ENCODE measurements at places on chromosomes 12 and 14.

GRCh38 chr12:24012528-24012927 lies 63.1 kb upstream of the SOX5 start:
- DNase-seq: no peak

DNA sequence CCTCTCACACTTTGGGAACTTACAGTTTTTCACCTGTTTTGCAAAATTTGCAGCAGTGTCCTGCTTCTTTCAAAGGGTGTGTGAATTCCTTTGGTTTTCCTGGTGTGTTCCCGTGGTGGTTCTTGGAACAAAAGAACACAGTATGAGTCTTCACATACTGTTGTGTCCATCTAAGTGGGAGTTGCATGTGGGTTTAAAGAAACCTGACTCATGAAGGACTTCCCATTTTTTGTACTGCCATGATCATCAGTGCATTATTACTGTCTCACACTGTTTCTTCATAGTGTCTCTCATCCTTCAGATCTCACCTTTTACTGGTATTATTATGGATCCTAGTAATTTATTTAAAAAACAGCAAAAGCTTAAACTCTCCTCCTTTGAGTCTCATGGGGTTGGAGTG lies 3.8 kb upstream of the GZMH start:
- DNase-seq: no peak

- DNase-seq: no peak
Observed at GRCh38 chr12:110555577-110556406, 27.3 kb downstream of the PPTC7 start.

GRCh38 chr12:77924703-77925102 lies 94.0 kb downstream of the NAV3 start:
- no peak for DNase-seq

DNA sequence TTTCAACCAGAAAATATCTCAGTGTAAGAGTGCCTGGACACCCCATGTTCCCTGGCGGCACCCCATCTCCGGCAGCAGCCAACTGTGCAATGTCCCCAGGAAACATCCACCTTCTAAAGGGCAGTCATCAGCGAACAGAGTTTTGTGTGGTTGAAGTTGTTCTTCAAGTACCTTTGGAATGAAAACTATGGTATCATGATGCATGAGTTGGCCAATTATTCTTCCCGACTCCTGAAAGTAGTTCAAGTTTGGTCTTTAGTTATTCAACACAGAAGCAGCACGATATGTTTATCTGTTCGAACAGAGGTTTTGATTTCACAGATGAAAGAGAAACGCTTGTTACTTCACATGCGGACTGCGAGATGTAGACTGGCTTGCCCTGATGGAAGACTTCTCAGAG lies 21.1 kb upstream of the TTC7B start:
- DNase-seq: no peak

GRCh38 chr12:6825398-6826124 lies 2.6 kb upstream of the P3H3 start:
- DNase-seq: peak; percentile 91

GRCh38 chr12:104025771-104026170 lies 24.2 kb downstream of the GLT8D2 start:
- DNase-seq: no peak

DNA sequence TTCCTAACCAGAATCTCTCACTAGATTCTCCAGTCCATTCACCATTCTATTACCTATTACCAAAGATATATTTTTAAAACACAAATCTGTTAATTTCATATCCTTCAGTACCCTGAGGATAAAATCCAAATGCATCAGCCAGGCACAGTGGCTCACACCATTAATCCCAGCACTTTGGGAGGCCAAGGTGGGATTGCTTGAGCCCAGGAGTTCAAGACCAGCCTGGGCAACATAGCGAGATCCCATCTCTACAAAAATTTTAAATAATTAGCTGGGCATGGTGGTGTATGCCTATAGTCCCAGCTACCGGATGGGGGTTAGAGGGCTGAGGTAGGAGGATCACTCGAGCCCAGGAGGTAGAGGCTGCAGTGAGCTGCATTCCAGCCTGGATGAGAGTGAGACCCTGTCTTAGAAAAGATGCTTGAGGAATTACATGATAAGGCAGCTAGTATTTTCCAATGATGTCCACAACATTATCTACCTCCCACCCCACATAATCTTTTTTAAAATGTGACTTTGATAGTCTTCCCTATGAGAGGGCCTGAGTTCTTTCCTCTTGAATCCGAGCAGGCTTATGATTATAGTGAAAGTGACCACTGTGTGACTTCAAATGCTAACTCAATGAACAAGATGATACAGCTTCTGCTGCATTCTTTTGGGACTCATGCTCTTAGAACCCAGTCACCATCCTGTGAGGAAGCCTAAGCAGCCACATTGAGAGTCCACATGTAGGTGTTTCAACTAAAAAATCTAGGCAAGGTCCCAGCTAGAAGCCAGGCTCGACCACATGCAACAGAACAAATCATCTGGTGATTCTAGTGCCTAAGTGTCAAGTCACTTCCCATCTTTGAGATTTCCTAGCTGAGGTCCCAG lies 18.0 kb downstream of the HECTD1 start:
- DNase-seq: no peak

DNA sequence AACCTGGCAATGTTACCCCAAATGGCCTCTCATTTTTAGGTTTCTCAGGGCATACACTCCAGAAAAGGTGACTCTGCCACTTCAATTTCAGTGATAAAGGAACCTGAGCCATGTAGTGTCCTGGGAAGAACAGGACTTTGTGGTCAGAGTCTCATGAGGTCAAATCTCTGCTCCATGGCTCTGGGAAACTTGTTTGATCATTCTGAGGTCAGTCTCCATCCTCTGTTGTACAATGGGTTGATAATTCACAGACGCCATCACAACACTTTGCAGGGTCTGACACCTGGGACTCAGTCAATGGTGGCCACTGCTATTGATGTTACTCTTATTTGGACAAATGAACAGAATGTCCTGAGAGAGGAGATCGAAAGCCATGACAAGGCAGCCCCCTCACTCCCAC lies 31.1 kb upstream of the SMOC1 start:
- DNase-seq: no peak

GRCh38 chr12:51947246-51947996 lies 4.1 kb upstream of the ACVR1B start:
- DNase-seq: no peak

GRCh38 chr12:63415357-63415756 lies 252.9 kb downstream of the DPY19L2 start:
- DNase-seq: no peak

GRCh38 chr12:89345830-89346740 lies 6.2 kb downstream of the DUSP6 start:
- peak; percentile 41 for DNase-seq

DNA sequence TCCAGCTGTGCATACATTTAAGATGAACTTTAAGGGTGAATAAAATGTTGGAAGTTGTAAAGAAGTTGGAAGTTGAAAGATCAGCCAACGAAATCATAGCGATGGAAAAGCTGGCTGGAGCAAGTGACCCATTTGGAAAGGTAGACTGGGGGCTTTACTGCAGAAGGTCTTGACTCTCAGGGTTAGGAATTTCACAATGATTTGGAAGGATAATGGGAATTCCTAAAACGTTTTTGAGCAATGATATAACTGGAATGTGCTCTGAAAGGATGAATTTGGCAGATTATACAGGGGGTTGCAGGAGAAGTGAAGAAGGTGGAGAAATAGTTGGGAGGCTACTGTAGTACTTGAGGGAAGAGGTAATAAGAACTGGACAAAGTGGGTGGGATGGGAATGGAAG lies 27.4 kb downstream of the EMP1 start:
- DNase-seq: no peak

DNA sequence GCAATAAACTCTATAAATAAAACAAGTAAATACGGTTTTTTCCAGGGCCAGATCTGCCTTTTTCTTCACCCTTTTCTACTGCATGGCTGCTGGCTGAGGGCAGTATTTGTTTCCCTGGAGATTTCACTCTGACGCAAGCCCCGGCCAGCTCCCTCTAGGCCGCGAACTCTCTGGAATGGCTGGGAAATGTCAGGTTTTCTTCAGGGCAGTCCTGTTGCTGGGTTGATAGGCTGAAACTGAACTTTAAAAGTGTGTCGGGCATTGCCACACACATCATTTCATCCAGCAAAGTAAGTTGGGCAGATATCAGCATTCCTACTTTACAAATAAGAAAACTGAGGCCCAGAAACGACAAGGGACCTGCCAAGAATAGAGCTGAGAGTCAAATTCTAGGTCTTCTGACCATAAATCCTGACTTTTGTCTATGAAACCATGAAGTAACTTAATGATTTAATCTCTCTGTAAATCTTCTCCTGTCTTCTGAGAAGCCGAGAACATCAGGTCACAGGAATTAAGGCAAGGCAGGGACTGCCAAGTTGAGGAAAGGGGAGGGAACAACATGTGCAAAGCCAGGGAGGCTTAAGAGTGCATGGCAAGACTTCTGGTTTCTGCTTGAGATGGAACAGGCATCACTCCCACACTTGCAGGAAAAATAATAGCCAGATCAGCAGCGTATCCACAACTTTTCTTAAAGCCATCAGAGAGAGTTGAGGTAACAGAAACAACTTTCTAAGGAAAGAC lies 205.0 kb upstream of the CCDC196 start:
- DNase-seq: no peak

DNA sequence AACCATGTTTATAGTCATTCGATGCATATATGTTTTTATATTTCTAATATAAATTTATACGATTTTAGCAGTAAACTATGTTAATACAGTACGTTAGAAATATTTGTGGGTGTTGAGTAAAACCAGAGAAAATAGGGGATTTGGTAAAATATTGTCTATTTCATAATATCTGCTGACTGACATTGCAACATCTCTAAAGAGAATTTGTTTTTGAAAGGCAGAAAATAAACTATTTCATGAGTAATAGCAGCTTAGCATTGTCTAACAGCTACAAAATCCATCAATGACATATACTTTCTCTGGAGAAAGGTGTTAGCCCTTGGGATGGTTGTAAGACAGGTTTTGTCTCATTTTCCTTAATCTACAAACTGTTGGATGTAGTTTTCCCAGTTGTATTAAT lies 144.9 kb downstream of the PDE3A start:
- DNase-seq: no peak

- DNase-seq: no peak
Observed at GRCh38 chr12:32693036-32693435, 13.9 kb downstream of the DNM1L start.

DNA sequence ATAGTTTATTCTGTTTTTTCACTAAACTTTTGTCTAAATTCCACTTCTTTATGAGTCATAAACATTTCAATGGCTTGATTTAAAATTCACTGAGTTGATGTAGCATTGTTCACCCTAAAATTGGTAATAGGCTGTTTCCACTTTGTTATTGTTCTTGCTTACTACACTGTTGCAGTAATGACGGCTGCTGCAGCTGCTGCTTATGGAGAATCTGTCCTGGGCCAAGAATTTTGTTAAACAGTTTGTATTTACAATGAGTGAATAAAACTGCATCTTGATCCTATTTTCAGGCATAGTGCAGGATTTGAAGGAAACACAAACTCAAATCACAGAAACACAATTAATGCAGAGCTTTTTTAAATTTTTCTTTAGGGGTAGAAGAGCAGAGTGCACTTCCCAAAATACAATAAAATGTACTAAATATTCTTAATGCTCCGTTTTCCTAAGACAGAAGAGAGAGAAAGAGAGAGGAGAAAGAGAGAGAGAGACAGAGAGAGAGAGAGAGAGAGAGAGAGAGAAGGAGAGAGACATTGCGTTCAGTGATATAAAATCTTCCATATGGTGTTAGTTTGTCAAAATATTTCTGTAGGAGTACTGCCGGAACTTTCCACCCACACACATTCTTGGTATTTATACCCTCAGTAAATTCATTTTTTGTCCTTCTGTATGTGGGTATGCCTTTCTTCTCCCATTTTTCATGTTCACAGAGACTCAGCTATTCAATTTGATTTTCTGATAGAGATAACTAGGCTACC lies 266.4 kb downstream of the LRFN5 start:
- DNase-seq: no peak

DNA sequence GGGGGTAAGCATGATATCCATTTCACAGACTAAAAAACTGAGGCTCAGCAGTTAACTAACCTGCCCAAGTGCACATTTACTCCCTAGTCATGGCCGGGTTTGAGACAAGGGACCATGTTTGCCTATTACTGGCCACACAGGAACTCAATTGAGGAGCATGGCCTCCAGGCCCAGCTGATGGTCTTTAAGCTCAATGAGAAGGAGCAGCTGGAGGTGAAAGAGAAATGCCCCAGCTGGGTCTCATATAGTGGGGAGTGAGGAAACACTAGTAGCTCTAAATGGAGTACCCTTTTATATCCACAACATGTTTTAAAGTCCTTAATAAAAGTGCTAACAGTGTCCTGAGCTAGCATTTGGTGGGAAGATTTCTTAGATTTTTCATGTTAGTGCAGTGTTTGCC lies 1.6 kb downstream of the TDP1 start:
- DNase-seq: no peak

- no peak for DNase-seq
Observed at GRCh38 chr14:76829013-76829365, 2.8 kb downstream of the LRRC74A start.

DNA sequence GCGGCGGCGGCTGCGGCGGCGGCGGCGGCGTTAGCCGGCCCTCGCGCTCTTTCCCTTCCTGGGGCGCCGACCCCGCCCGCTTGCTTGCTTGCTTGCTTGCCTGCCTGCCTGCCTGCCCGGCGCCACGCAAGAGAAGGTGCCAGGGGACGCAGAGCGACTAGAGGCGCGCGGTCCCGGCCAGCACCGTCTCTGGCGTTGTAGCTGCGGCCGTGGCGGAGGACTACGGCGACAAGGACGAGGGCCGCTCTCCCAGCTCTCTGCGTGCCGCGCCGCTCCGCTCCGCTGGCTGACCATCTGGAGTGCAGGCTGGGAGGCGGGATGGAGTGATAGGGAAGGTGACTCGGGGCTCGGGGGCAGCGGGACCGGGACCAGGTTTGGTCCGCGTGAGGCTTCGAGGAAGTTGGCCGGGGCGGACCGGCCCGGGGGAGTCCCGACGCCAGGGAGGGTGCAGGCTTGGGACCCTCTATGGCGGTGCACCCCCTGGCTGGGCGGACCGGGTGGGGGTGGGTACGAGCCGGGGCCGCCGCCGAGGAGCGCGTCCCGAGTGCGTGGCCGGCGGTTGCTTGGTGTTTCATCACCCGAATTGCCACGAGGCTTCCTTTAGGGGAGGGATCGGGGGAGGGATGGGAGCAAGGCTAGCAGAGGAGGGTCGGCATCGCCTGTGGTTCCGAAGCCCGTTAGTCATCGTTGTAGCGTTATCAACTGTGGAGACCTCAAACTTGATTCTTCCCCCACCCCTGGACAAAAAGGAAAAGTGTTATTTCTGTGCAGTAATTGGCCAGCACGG lies 471 bp downstream of the XPOT start:
- peak; percentile 74 for DNase-seq

DNA sequence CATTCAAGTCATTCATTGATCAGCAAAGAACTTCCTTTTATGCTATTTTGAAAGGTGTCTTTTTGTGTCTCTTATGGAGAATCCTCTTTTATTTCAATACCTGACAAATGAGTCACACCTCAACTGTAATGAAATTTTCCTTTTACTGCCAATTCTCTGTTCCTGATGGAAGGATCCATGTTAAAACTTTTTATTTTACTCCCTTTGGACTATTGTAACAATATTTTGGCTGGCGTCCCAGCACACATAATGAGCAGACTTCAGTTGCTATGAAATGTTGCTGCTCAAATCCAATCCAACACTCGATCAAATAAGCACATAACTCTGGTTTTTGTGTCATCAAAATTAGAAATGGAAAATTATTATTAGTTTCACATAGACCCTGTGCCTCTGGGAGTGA lies 21.9 kb upstream of the SLC15A5 start:
- no peak for DNase-seq

- no peak for DNase-seq
Observed at GRCh38 chr14:55819610-55820304, 239.8 kb downstream of the KTN1 start.
